ENCODE measurements at places on chromosomes 12 and 14. TPM values are rescaled to one million over a fixed set of nuclear protein-coding genes. Genes with fewer than 3 reads are reported as not detected.

DNA sequence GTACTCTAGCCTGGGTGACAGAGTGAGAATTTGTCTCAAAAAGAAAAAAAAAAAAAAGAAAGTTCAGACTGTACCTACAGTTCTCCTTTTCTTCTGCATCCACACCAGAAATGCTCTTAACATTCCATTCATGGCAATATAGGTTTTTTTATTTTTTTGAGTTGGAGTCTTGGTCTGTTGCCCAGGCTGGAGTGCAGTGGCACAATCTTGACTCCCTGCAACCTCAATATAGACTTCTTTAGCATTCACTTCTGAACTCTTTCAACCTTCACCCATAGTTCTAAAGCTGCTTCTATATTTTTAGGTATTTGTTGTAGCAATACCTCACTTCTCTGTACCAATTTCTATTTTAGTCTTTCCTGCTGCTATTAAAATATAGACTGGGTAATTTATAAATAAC, 1095.7 kb downstream of the FLRT2 start:
- H3K27ac ChIP-seq: no peak overlapping the region
- H3K4me3 ChIP-seq: no peak overlapping the region
- no peak for DNase-seq
- no peaks in the 10 kb centered on the region for H3K36me3 ChIP-seq
- no peaks in the 10 kb centered on the region for H3K4me1 ChIP-seq

GRCh38 chr14:74978416-74978947, 23.1 kb upstream of the PGF start:
- no peak overlapping the region for H3K27ac ChIP-seq
- no peaks in the 10 kb centered on the region for H3K27me3 ChIP-seq
- H3K4me3 ChIP-seq: no peak overlapping the region
- H3K4me1 ChIP-seq: peaks cover 57% of the 10 kb centered on the region
- no peak for DNase-seq

DNA sequence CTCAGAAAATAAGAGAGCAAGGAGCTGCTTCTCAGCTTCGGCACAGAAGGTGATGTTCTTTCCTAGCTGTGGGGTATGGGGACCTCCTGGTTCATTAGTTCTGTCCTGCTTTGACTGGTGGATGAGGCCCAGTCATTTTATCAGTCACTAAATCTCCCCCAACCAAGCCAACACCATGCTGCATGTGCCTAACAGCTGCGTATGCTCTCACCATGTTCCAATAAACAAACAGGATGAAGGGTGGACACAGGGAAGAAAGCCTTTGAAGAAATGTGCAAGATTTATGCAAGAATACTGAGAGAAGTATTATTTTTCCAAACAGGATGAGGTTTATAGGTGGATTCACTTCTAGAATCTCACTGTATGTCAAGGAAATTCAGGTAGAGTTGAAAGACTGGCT, 156.2 kb downstream of the TMEM132C start:
- H3K4me1 ChIP-seq: no peaks in the 10 kb centered on the region
- H3K4me3 ChIP-seq: no peak overlapping the region
- no peak for DNase-seq
- H3K36me3 ChIP-seq: no peaks in the 10 kb centered on the region
- no peak overlapping the region for H3K27ac ChIP-seq

DNA sequence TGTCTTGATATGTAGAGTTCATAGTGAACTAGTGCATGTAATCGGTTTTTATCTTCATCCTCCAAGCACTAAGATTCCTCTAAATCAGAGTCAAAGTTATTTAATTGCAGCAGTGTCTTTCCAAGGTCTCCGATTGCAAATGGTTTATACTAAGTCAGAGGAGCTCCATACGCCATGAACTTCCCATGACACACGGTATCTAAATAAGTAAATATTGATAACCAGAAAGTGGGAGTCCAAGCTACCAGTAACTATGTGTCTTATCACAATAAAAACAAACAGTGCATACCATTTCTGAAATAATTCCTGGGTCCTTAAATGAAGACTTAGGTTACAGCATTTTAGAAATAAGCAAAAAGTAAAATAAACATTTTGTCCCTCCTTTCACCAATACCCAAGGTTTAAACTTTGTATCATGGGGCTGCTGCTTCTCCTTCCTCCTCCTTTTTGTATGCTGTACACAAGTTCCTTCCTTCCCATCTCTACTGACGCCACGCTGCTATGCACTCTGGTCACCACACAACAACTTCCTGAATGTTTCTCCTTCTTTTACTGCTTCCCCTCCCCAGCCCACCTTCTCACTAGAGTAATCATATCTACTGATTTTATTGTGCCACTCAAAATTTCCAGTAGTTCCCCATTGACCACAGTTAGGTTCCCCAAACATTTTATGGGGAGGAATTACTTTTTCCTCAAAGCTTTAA, 10.7 kb downstream of the NR1H4 start:
- H3K27me3 ChIP-seq: no peaks in the 10 kb centered on the region
- H3K36me3 ChIP-seq: no peaks in the 10 kb centered on the region
- H3K4me3 ChIP-seq: no peak overlapping the region
- DNase-seq: no peak
- no peak overlapping the region for H3K27ac ChIP-seq

SLC17A8 gene
- not detected for total RNA-seq

GDF3 gene
- not detected for total RNA-seq

TMEM117 gene
- 30.8 TPM for total RNA-seq

- H3K27me3 ChIP-seq: no peaks in the 10 kb centered on the region
- H3K4me3 ChIP-seq: no peak overlapping the region
- no peaks in the 10 kb centered on the region for H3K4me1 ChIP-seq
These were observed 53.2 kb upstream of the NELL2 start for GRCh38 chr12:44929236-44929885.

- no peaks in the 10 kb centered on the region for H3K27me3 ChIP-seq
- no peak overlapping the region for H3K27ac ChIP-seq
- H3K4me1 ChIP-seq: no peaks in the 10 kb centered on the region
- DNase-seq: no peak
- no peak overlapping the region for H3K4me3 ChIP-seq
These were observed 424.2 kb downstream of the ETNK1 start for GRCh38 chr12:23049180-23049579.

- no peak for DNase-seq
- no peak overlapping the region for H3K4me3 ChIP-seq
- H3K27ac ChIP-seq: no peak overlapping the region
- no peaks in the 10 kb centered on the region for H3K36me3 ChIP-seq
These were observed 80.8 kb downstream of the SLC35F4 start for GRCh38 chr14:57785058-57785457.

DNA sequence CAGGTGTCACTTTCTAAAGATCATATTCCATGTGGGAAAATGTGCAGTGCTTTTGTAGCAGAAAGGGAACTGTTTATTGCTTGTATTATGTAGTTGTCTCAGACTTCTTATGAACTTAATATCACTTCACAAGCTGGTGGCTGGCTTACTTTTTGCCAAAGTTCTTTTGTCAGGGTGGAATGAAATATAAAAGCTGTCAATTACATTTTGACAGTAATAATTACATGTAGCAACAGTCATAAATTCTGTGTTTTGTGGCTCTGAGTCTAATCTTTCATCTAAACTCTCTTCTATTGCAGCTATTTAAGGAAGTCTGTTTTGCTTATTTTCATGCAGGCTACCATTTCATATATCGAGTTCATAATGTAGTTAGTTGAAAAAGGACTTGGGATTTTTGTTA, 106.6 kb downstream of the OTOGL start:
- no peak overlapping the region for H3K27ac ChIP-seq
- no peaks in the 10 kb centered on the region for H3K27me3 ChIP-seq
- no peak overlapping the region for H3K4me3 ChIP-seq

DNA sequence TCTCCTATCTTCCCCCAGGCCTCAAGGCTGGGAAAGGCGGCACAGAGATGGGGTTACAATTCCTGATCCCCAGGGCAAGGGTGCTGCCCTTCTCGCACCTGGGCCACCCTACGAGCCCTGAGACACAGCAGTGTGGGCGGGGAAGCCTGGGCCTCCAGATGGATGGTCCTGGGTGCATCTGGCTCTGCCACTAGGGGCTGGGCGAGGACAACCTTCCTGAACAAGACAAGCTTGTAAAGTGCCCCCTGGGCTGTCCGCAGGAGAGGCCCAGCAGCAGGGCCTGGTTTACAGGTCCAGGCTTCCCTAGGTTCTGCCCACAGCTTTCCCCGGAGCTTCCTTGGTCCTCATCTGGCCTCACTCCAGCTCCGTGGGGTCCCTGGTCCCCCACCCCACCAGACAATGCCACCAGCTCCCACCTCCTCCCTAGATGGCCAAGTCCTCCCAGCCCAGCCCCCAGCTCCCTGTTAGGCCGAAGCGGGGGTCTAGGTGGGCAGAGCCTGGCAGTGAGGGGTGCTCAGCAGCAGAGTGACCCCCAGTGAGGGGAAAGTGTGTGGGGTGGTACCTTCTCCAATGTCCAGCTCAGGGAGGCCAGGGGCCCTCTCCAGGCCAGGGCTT, 8.9 kb downstream of the ARL6IP4 start:
- no peak overlapping the region for H3K27ac ChIP-seq
- H3K4me3 ChIP-seq: no peak overlapping the region
- DNase-seq: no peak
- H3K27me3 ChIP-seq: no peaks in the 10 kb centered on the region
- peaks cover 8% of the 10 kb centered on the region for H3K4me1 ChIP-seq
- peaks cover 7% of the 10 kb centered on the region for H3K36me3 ChIP-seq

DNA sequence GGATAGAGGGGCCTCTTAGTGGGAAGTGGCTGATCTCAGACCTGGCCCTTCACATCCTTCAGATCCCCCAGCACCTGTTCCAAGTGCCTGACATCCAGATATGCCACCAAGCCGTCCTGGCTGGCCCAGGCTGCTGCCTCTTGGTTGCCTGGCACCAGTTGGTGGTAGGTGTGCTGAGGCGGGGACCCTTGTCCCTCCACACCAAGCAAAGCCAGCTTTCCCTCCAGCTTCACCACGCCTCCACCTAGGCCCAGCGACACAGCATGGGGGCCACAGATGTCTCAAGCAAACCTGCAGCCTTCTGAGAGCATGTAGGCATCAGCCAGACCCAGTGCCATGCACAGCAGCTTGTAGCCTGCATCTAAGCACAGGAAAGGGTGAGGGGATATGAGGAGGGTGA, 3.5 kb upstream of the CD63 start:
- no peaks in the 10 kb centered on the region for H3K27me3 ChIP-seq
- H3K4me1 ChIP-seq: peaks cover 13% of the 10 kb centered on the region
- no peak overlapping the region for H3K27ac ChIP-seq
- H3K36me3 ChIP-seq: no peaks in the 10 kb centered on the region
- no peak for DNase-seq

GRCh38 chr12:94706250-94706661, 55.9 kb upstream of the TMCC3 start:
- H3K36me3 ChIP-seq: no peaks in the 10 kb centered on the region
- peaks cover 51% of the 10 kb centered on the region for H3K4me1 ChIP-seq
- no peak for DNase-seq
- no peak overlapping the region for H3K27ac ChIP-seq
- no peaks in the 10 kb centered on the region for H3K27me3 ChIP-seq

DNA sequence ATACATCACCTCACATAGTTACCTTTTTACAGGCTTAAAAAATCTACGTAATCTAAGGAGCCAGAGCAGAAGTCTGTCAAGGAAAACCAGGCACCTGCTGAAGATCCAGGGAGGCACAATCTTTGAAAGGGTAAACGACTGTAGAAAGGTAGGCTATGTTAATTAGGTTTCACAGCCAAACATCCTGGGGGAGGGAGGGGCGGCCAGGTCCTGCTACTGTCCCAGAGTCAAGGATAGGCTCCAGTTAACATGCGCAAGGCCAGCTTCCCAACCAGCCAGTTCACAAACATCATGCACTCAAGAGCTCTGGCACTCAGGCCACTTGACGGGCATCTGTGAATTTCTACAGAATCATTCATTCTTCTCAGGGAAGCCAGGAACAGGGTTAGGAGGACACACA, 22.9 kb downstream of the NIN start:
- DNase-seq: no peak
- no peak overlapping the region for H3K4me3 ChIP-seq

PIP4P1 gene
- 13.8 TPM for total RNA-seq

DNA sequence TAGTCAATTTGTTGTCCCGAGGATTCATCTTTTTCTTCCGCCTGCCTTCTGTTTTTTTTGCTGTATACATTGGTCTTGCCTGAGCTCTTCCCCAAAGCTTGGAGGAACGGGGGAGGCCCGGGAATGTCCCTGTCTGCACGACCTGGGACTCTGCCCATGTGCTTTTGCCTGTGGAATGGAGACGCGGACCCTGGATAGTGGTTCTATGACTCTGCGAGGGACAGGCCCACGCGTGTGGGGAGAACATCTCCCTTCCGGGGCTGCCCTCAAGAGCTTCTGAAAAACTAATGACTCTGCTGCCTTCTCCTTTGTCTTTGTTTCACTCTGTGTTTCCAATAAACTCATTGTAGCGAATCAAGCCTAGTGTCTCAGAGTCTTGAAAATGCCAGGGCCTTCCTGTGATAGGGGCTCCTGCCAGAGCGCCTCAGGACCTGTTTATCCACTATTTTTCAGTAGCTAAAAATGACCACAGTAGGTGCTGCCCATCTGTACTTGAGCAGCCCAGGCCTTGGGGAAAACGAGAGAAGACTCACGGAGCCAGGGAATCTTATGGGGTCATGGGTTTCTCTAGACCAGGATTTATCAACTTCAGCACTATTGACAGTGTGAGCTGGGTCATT, 12.3 kb downstream of the KRT83 start:
- H3K4me3 ChIP-seq: peak overlapping the region; percentile 72
- DNase-seq: no peak
- H3K27ac ChIP-seq: no peak overlapping the region
- H3K27me3 ChIP-seq: no peaks in the 10 kb centered on the region
- peaks cover 5% of the 10 kb centered on the region for H3K4me1 ChIP-seq

GRCh38 chr12:31991146-31991545, 31.9 kb downstream of the RESF1 start:
- no peak overlapping the region for H3K27ac ChIP-seq
- H3K27me3 ChIP-seq: no peaks in the 10 kb centered on the region
- peaks cover 8% of the 10 kb centered on the region for H3K36me3 ChIP-seq
- no peak for DNase-seq

TSPAN31 gene
- 58.8 TPM for total RNA-seq

DNA sequence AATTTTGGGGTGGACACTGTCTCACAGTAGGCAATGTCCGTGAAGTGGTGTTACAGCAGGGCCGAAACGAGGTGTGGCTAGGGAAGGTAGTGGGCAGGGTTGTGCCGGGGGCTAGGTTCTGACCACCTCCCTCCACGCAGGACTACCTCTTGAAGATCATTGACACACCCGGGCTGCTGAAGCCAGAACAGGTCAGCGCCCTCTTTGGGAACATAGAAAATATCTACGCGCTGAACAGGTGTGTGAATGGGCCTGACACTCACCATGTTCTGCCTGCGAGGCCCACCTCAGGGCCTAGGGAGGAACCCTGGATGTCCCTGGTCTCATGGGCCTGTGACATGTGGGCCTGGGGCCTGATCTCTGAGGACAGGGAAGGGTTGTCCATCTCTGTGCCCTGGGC, 24.6 kb downstream of the PLEKHG3 start:
- H3K27me3 ChIP-seq: no peaks in the 10 kb centered on the region
- no peak for DNase-seq
- H3K4me1 ChIP-seq: peaks cover 42% of the 10 kb centered on the region
- H3K4me3 ChIP-seq: no peak overlapping the region
- peaks cover 56% of the 10 kb centered on the region for H3K36me3 ChIP-seq
- H3K27ac ChIP-seq: no peak overlapping the region

GRCh38 chr14:69441948-69442347, 42.6 kb upstream of the PLEKHD1 start:
- H3K36me3 ChIP-seq: peaks cover 3% of the 10 kb centered on the region
- H3K27me3 ChIP-seq: no peaks in the 10 kb centered on the region
- H3K4me3 ChIP-seq: no peak overlapping the region
- H3K4me1 ChIP-seq: no peaks in the 10 kb centered on the region
- no peak overlapping the region for H3K27ac ChIP-seq

EFS gene
- total RNA-seq: 23.3 TPM

Data from thoracic aorta (tissue), 2 donors.